ENCODE measurements at places on chromosomes 12 and 14. TPM values are rescaled to one million over a fixed set of nuclear protein-coding genes. Genes with fewer than 3 reads are reported as not detected.

DNA sequence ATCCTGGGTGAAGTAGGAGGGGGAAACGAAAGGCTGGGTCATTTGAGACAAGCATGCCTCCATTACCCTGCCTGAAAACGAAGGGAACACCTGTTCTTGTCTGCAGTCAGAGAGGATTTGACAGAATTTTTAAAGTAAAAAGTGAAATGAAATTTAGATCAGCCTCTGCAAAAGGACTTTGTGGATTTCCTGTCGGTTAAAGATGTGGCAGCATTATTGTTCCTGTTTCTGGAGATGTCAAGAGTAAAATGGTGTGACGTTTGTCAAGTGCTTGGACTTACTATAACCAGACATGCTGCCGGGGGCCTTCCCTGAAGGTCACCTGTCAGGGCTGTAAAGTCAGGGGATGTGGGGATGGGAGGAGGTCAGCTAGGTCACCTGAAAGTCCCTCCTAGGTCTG is 32.0 kb downstream of the NRXN3 start:
- DNase-seq: no peak

DNA sequence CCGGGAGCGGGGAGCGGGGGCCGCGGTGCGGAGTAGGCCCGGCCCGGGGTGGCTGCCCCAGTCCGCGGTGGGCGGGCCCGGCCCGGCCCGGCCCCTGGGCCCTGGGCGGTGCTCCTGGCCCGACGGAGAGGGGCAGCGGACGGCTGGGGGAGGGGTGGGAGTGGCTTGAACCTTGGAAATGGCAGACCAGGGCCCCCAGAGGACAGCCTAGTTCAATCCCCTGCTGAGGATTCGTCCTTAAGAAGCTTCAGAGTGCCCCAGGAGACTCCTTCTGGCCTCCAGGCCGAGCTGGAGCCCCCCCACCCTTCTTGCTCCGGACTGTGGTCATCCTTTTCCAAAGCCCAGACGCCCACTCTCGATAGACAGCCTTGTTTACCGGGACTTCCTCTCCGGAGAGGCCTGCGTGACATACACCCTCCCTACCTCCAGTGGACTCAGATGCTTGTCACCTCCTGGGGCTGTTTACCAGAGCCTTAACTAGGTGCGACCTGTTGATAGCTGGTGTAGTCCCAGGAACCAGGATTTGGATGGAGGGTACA is 458 bp downstream of the KHNYN start:
- DNase-seq: peak; percentile 81

DNA sequence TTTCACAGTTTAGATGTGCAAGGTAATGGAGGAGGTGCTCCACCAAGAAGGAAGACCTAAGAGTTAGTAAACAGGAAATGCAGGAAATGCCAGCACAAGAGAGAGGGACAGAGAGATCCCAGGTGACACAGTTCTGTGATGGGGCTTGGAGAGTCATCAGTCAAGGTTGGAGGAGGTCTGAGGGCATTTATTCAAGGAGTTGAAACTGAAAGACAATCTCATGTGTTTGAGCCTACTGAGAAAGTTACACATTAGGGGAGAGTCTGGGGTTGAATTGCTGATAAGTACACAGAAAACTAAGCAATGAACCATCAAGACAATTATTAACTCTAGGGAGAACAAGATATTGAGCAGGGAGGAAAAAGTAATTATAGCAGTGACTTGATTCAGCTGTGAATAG is 138.5 kb downstream of the ANO6 start:
- DNase-seq: no peak

DNA sequence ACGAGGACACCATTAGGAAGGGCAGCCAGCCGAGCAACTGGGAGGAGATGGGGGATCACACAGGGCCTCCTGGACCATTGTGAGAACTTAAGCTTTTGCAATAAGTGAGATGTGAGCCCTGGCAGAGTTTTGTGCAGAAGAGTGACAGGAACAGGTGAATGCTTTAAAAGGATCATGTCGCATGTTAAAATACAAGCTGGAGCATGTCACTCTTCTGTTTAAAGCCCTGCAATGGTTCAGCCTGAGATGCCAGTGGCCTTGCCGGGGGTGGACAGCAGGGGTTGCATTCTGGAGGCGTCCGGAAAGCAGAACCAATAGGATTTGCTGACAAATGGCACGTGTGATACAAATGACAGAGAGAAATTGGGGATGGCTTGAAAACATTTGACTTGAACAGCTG is 137.5 kb upstream of the RFLNA start:
- DNase-seq: no peak

DNA sequence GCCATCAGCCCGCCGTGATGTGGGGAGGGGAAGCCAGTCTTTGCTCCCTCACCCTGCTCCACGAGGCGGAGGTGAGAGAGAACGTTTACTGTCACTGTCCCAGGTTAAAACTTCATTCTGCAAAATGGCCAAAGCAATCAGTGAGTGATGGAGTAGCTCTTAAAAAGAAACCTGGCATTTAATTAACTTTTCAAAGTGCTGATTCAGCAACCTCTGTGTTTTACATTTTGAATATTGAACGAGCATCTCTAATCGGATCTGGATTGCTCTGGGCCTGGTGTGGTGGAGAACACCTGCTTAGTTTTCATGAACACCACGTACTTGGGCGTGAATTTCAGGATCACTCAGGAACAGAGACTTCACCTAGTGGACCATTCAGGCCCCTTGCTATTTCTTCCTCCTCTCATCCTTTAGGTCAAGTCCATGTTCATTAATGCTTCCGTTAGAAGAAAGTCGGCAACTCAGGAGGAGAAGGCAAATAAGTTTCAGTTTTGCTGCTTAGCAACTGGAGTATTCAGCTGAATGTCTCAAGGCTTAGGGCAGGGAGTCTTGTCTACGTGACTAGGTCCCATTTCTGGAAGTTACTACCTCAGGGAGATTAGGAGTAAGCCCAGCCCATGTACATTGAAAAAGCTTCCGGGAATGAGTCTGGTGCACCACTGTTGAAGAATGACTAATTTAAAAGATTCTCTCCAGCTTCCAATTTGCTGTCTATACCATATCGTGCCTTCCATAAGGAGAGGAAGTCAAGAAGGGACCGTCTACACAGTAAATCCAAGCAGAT is 68.2 kb downstream of the IFT43 start:
- no peak for DNase-seq

DNA sequence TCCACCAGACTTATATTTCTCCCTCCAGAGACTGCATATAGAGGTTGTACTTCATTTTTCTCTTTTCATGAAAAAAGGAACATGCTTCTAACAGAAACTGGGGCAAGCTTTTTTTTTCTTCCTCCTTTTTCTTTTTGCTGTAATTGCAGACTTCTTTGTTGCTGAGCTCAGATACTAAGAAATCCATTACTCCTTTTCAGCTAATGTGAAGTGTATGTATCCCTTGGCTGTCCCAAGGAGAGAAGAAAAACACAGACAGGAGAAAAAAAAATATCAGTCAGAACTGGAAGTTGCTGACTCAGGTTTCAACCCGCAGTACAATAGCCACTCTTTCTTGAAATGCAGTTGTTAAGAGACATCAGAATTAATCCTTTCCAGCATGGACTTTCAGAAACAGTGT is 1248.4 kb downstream of the LRFN5 start:
- no peak for DNase-seq

- no peak for DNase-seq
Measured at GRCh38 chr12:9587987-9588600, 19.6 kb downstream of the KLRB1 start.

GRCh38 chr14:69766984-69767368 is at the start of gene SRSF5:
Gene SRSF5 (plus strand): TSS chr14:69767142. CDS start chr14:69768157, 1,015 bp downstream.
- DNase-seq: peak; percentile 97

GRCh38 chr12:108357834-108358579 is 18.9 kb upstream of the CMKLR1 start:
- DNase-seq: no peak

DNA sequence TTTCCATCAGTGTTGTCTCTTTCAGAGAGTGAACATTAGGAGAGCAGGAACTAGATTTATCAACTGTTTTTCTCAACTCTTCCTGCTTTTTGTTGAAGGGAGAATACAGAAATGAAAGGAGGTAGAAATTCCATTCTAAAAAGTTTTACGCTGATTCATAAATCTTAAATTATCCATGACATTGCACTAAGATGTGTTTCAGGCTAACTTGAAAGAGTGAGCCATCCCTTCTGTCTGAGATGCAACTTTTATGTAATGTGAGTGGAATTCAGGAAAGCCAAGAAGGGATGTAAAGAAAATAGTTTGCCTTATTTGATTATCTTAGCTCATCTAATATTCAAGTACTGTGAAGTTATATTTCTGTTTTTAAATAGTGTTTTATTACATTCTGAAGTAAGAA is 349.5 kb upstream of the RGS6 start:
- no peak for DNase-seq

DNA sequence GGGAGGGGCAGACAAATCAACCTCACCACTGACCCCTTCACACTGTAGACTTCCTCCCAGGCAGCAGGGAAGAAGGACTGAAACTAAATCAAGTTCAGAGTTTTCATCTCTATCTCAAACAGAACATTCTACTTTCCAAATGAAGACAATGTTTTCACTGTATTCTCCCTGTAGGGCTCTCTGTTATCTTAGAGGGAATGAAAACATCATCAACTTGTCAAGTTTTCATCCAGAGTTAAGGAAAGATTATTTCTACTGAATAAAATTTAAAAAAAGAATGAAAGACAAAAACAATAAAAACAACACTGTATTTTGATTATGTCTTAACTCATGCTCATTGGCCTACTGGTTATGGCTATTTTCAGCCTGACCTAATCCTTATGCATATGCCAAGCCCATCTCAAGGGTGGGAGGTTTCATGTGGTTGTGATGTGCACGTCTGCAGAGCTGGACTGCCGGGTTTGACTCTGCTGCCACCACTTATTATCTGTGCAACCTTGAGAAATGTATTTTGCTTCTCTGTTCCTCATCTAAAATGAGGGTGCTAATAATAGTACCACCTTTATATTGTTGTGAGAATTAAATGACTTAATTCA is 152.0 kb upstream of the AVPR1A start:
- DNase-seq: no peak

DNA sequence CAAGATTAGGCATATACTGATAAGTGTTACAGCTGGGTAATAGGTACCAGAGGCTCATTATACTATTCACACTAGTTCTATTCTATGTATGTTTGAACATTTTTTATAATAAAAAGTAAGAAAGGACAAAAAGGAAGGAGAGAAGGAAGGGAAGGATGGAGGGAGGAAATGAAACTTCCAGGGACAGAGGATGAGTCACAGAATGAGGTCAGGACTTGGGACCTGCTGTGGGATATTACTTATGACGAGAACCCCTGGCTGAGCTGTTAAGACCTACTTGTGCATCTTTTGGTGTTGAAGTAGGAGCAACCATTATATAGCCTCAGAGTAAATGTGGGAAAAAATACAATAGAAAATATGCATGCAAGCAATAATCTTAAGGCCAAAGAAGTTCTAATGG is 16.7 kb upstream of the TMEM260 start:
- no peak for DNase-seq

GRCh38 chr14:66530526-66530925 is 22.6 kb downstream of the GPHN start:
- no peak for DNase-seq

DNA sequence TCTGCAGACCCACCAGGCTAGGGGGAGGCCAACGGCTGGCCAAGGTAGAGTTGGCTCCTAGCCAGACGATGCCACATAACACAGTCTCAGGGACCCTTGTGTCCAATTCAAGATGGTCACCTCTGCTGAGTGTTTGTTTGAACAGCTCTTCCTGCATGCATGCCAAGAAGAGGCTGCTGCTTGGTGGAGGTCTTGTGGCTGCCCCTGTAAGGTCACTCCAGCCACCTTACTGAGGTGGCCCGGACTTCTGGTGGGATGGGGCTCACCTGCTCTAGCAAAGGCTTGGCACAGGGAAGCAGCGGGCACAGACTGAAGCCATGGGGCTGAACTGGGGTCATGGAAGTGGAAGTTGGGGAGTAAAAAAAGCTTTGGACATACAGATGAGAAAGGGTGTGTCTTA is 210.3 kb downstream of the GLT1D1 start:
- no peak for DNase-seq

DNA sequence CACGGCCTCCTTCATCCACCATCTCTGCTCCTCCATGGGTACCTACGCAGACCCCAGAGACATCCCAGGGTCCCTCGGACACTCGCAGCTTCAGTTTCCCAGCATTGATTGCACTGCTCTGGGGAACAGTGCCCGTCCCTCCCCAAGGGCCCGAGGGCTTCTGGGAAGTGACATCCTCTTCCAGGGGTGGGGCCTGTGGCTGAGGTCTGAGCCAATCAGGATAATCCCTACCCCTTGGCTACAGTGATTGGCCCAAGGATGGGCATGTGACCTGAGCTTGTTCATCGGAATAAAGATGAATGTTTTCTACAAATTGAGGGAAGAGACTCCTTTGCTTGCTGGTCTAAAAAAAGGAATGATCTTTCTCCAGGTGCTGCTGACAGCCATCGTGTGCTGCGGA is 37.3 kb upstream of the MYL2 start:
- no peak for DNase-seq

- DNase-seq: no peak
Measured at GRCh38 chr12:11638315-11638916, 11.1 kb upstream of the ETV6 start.

DNA sequence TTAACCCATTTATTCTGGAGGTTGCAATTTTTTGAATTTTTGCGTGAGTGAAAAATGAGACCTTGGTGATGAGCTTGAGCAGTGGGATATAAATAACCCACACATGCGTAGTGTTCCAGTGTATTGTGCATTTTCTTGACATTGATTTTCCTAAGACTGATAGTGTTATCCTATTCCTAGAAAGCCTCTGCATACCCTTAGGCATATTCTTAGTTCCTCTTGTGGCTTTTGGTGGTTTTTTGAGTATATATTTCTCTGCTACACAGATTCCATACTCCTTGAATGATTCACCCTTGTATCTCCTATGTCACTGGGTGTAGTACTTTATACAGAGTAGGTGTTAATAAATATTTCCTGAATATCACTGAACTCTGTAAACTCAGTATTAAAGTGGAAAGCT is 363.4 kb upstream of the PDE3A start:
- DNase-seq: no peak

GRCh38 chr14:39322807-39323206 is 89.1 kb downstream of the MIA2 start:
- DNase-seq: no peak

DNA sequence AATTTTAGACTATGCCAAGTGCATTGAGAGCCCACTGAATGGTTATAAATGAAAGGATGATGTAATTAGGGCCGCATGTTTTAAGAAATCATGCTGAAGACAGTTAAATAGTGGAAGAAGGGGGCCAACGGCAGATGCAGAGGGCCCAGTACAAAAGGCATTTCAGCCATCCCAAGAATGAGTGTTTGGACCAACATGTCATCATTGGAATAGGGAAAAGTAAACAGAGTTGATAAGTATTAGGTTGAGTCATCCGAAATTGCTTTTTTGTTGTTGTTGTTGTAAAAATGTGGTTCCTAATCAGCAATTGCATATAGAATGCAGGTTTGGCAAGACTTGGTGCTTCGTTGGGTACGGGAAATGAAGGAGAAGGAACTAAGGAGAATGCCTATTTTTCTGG is 29.5 kb downstream of the BMP4 start:
- DNase-seq: no peak

CISTR gene
- not detected for total RNA-seq

SIX1 gene
- not detected for total RNA-seq

DDX51 gene
- total RNA-seq: 29.5 TPM

SLC17A8 gene
- total RNA-seq: not detected

GALNT9 gene
- not detected for total RNA-seq

SYNDIG1L gene
- not detected for total RNA-seq

FAM90A1 gene
- total RNA-seq: not detected

All from natural killer cell treated with Interleukin-12 subunit alpha and Interleukin-12 subunit beta and Interleukin-15 and Interleukin-18, amount 100 ng/mL, for 72 hours (primary cell).